Mesothelial cell of epicardium (in vitro differentiated cells): ENCODE measurements at places on chromosomes 13 and 19. TPM values are rescaled to one million over a fixed set of nuclear protein-coding genes. Genes with fewer than 3 reads are reported as not detected.
A peak's percentile ranks its signal among the peaks of the same experiment; 100 is the strongest.

- no peak for DNase-seq
Observed at GRCh38 chr19:29644210-29644609, 21.1 kb upstream of the PLEKHF1 start.

DNA sequence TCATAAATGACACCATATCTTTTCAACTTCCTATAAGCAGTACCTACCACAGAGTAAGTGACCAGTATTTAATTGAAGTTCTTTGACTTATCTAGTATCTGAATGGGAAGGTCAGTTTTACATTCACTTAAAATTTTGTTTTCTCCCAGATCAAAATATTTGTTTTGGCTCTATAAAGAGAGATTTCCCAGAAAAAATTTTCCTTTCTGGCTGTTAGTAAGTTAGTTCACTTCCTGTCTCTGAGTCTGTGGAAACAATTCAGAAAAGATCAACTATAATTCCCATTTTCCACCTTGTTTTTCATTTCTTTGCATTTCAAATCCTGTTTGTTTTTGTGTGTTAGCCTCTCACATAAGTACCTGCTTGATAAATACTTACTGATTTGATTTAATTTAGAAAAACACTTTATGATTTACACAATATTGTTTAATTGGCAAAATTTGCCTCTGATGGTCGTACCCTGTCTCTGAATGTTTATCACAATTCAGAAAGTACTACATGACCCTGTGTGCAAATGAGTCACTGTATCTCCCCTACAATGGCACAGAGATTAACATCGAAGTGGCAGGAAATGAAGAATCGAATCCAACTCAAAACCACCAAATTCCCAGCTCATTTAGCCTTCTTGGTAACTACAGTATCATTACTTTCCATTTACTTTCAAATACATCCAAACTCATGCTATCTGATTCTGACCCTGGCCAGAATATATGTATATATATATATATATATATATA is 15.4 kb upstream of the MED4 start:
- DNase-seq = no peak

GRCh38 chr13:66675620-66676019 is 554.5 kb downstream of the PCDH9 start:
- no peak for DNase-seq

DNA sequence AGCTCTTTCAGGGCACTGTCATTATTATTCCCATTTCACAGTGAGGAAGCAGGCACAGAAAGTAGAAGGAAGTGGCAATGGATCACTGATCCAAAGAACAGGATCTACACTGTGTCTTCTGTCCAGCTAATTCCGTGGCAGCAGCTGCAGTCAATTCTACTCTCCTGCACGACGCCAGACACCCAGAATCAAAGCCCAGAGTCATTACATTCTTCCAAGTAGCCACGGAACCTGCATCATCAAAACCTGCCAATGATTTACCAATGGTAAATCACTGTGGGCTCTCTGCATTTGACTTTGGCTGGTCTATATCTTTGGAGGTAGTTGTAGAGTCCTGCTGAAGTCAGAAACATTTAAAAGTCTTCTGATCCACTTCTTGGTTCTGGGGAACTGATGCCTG is 767.7 kb downstream of the LIG4 start:
- DNase-seq = no peak

DNA sequence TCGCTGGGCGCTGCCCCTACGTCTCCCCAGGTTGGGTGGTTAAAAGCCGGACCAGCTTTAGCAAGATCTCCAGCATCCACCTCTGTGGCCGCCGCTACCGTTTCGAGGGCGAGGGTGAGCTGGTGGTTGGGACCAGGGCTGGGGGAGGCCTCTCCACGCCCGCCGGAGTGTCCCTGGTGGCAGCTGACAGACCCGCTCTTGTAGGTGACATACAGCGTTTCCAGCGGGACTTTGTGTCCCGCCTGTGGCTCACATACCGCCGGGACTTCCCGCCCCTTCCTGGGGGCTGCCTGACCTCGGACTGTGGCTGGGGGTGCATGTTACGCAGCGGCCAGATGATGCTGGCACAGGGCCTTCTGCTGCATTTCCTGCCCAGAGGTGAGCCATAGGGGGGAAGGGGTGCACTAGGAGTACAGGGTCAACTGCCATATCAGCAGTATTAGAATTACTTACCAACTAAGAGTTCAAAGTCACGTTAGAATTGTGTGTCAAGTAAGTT is 1.1 kb downstream of the ATG4D start:
- DNase-seq = no peak

DNA sequence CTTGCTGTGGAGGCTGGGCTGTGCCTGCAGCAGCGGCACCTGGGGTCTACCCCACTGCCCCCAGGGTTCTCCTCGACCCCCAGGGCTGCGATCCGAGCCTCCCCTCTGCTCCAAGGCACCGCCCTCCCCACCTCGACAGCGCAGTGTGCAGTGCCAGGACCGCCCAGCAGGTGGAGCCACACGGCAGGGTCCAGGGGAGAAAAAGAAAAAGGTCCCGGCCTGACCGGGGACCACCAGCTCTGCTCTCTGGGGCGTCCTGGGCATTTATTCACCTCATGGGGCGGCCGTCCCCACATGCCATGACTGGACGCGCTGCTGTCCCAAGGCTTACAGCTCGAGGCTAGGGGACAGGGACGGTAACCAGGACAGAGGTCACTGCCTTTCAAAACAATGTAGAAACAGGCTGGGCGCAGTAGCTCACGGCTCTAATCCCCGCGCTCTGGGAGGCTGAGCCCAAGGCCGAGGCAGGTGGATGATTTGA is 10.6 kb downstream of the REXO1 start:
- peak; percentile 80 for DNase-seq

- no peak for DNase-seq
Observed at GRCh38 chr19:51799034-51799773, 4.2 kb downstream of the FPR3 start.

DNA sequence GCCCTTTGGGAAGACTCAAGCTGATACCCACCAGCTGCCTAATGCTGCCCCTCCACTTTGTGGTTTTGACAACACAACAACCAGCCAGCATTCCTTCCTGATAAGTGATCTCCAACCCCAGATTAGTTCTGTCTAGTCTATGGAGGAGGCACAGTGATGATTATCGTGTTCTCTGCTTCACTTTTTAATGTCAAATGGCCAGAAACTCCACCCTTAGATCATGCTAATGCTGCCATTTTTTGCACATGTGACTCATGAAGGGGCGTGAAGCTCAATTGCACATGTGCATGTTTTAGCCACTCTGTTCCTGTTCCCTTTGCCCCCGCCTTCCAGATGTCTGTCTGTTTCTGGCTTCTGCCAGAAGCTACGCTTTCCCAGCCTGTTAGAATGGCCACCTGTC is 199.8 kb downstream of the COG6 start:
- DNase-seq = no peak

DNA sequence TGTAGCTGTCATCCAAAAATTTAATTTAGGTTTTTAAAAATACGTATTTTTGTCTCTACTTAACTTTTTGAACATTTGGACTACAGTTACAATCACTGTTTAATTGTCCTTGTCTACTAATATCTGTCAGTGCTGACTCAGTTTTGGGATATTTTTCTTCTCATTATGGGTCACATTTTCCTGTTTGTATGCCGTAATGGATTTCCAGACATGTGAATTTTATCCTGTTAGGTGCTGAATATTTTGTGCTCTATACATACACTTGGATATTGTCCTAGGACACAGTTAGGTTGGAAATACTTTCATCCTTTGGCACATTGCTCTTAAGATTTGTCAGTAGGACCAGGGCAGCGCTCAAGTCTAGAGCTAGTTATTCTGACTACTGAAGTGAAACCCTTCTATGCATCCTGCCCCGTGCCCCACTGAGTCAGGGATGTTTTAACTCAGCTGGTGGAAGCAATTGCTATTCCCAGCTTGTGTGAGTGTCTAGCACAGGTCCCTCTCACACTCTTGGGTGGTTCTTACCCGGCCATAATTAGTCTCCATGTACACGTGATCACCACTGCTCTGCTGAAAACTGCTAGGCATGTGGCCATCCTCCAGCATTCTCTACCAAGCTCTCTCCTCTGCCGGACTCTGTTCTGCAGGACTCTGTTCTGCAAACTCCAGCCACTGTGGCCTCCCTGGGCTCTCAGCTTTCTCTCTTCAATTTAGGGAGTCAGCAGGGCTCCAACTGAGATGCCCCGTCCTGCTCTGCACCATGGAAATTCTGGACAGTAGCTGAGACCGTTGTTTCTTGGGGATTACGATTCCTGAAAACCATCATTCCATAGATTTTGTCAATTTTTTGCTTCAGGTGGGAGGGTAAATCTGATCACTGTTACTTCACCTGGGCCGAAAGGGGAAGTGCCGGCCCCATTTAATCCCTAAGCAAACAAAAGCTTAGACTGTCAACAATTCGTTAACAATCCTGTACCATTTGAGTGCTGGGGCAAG is 11.1 kb downstream of the PROZ start:
- DNase-seq = no peak

- DNase-seq = no peak
Observed at GRCh38 chr13:24341439-24341838, 32.1 kb downstream of the C1QTNF9 start.

DNA sequence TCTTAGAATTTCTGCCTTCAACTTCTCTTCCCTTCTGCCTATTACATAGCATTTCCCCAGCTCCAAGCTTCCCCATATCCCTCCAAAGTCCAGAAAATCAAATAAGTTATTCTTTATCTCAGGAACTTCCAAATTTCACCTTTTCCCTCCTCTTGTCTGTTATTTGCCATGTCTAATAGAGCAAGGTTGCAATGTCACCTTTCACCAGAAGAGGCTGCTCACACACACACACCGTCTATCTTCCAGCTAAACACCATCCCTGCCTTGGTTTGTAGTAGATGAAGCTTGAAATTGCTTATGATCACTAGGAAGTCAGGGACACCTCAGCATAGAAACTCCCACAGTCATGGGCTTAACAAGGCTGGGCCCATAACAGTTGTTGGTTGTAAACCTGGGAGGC is 48.4 kb downstream of the ZNRF4 start:
- no peak for DNase-seq

DNA sequence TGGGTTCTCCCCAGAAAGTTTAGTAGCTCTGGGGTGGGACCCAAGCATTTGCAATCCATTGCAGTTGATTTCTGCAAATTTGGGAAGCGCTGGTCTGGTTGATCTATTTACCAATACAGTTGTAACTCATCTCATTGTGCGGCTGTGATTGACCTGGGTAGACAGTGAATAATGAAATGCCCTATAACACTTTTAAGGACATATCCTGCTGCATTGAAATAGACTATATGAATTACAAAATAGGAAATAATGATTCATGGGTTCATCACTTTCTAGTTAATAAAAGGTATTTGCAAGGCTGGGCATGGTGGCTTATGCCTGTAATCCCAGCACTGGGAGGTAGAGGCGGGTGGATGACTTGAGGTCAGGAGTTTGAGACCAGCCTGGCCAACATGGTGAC is 59.0 kb upstream of the FARP1 start:
- no peak for DNase-seq

DNA sequence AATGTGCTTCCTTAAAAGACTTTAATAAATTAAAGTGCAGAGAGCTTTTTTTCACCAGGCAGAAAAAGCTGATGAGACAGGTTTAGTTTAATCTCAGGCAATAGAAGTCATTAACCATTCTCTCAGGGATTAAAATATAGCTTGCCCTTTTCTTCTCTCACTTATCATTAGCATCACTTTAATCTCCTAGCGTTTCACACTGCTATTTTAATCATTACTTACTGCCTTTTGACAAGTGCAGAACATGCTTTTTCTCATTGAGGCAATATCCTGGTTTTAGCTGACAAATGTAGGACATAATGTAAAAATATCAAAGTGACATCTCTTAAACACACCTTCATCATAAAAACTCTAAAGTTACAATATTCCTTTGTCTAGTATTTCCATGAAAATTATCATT is 94.6 kb downstream of the DACH1 start:
- no peak for DNase-seq

- DNase-seq = no peak
Observed at GRCh38 chr13:76993021-76993420, 1.1 kb downstream of the CLN5 start.

DNA sequence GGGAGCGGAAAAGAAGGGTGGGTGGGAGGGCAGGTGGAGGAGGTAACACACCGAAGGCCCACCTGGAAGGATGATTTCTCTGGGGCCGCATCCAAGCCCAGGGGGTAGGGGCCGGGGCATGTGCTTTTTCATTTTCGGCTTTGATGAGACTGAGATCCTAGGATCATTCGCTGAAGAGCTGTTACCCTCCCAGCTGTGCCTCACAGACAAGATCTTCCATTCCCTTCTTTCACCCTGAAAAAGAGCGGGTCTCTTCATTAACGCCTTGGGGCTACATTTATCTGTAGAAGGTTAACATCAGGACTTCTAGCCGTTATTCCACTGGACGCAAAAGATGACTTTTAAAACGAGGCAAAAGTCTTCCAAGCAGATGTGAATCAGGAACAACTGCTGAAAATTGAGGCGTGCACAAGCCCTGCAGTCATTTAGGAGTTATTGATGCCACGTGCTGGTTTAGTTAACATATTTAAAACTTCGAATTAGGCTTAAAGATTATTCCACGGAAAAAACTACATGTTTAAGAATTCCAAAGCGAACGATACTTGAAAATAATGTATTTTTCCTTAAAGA is 1.1 kb downstream of the LMO7 start:
- DNase-seq = no peak

GRCh38 chr19:46571495-46571894 is 29.6 kb upstream of the CALM3 start:
- no peak for DNase-seq

- DNase-seq = no peak
Observed at GRCh38 chr13:50396001-50396400, 380.8 kb downstream of the KCNRG start.

DNA sequence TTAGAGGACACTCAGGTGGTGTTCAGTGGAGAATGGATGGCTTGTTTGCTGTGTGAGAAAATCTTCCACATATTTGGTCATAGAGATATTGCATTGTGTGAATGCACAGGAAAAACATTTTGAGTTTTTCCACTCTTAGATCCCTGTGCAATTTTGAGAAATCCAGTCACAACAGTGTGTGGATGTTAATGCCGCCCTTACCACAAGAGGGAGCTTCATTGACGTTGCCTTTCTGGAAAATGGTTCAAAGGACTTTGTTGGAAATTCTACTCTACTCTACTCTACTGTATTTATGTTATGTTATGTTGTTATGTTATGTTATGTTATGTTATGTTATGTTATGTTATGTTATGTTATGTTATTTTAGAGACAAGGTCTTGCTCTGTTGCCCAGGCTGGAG is 13.4 kb downstream of the ZNF20 start:
- no peak for DNase-seq

- no peak for DNase-seq
Observed at GRCh38 chr19:1524287-1524971, 552 bp downstream of the PLK5 start.

The ZNF677 gene
- 50.2 to 53.4 TPM (median 51.7 TPM) in 3 replicates for total RNA-seq

The NLRP9 gene
- total RNA-seq = not detected in 3 replicates

The SOX1 gene
- total RNA-seq = not detected in 3 replicates

The ERF gene
- total RNA-seq = 90.4 to 106 TPM (median 92.1 TPM) in 3 replicates

The CRX gene
- not detected in 3 replicates for total RNA-seq

The DCT gene
- total RNA-seq = 0.04 to 0.27 TPM (median 0.18 TPM) in 3 replicates

The NECTIN2 gene
- total RNA-seq = 291 to 300 TPM (median 299 TPM) in 3 replicates

The ZNF439 gene
- total RNA-seq = 6.2 to 8.8 TPM (median 6.4 TPM) in 3 replicates

The EVI5L gene
- 18.5 to 21.7 TPM (median 19.5 TPM) in 3 replicates for total RNA-seq

The TPTE2 gene
- total RNA-seq = 0.18 to 0.60 TPM (median 0.47 TPM) in 3 replicates

The PRR36 gene
- 23.4 to 25.1 TPM (median 24.0 TPM) in 3 replicates for total RNA-seq
